Lung microvascular endothelial cell (primary cell): ENCODE measurements at places on chromosomes 4 and X. TPM values are rescaled to one million over a fixed set of nuclear protein-coding genes. Genes with fewer than 3 reads are reported as not detected.

The DMRTC1 gene
- total RNA-seq: not detected in 2 replicates

The REPS2 gene
- 2.4 and 5.2 TPM in 2 replicates for total RNA-seq

The MAGEA2B gene
- total RNA-seq: not detected in 2 replicates

The FABP2 gene
- total RNA-seq: not detected in 2 replicates

The TXK gene
- total RNA-seq: 0.20 TPM in 1 of 2 replicates, not detected in the other

The TRIML1 gene
- total RNA-seq: not detected in 2 replicates

The SRPX2 gene
- 8.1 and 8.3 TPM in 2 replicates for total RNA-seq

The MAGEA1 gene
- not detected in 2 replicates for total RNA-seq

The BGN gene
- 15.3 TPM in 2 replicates for total RNA-seq

The ARHGEF6 gene
- 5.9 and 12.7 TPM in 2 replicates for total RNA-seq

The SERPINA7 gene
- total RNA-seq: not detected in 2 replicates

The OTC gene
- 0.22 and 1.2 TPM in 2 replicates for total RNA-seq

The GPR173 gene
- total RNA-seq: 0.44 and 1.4 TPM in 2 replicates

The GLRB gene
- total RNA-seq: 9.6 and 29.4 TPM in 2 replicates

The OTOP1 gene
- not detected in 2 replicates for total RNA-seq

The PRDM8 gene
- 0.87 and 1.2 TPM in 2 replicates for total RNA-seq

The TRAM1L1 gene
- 0.65 and 0.79 TPM in 2 replicates for total RNA-seq

The PF4V1 gene
- not detected in 2 replicates for total RNA-seq

The NAP1L2 gene
- total RNA-seq: 0.65 and 2.0 TPM in 2 replicates

The USP17L27 gene
- not detected in 2 replicates for total RNA-seq

The TRIM2 gene
- total RNA-seq: 6.5 and 15.7 TPM in 2 replicates

The ARHGEF9 gene
- 6.2 and 6.5 TPM in 2 replicates for total RNA-seq

The ARHGAP36 gene
- total RNA-seq: not detected in 2 replicates

The CCSER1 gene
- under 0.01 and 0.20 TPM in 2 replicates for total RNA-seq

The RHOH gene
- total RNA-seq: 0.22 TPM in 1 of 2 replicates, not detected in the other

The CLNK gene
- total RNA-seq: not detected in 2 replicates

The DCX gene
- not detected in 2 replicates for total RNA-seq

The TET2 gene
- total RNA-seq: 5.0 and 6.3 TPM in 2 replicates

The HEPH gene
- 1.4 and 2.4 TPM in 2 replicates for total RNA-seq

The FAM156B gene
- 4.6 and 6.0 TPM in 2 replicates for total RNA-seq

The CDKL2 gene
- total RNA-seq: under 0.01 TPM in 2 replicates

The RNF113A gene
- 13.1 and 14.9 TPM in 2 replicates for total RNA-seq

The HTN3 gene
- total RNA-seq: not detected in 2 replicates

The ADH4 gene
- not detected in 2 replicates for total RNA-seq

The USP17L10 gene
- not detected in 2 replicates for total RNA-seq

The XK gene
- not detected in 2 replicates for total RNA-seq

The FOXP3 gene
- not detected in 2 replicates for total RNA-seq

The NXF3 gene
- total RNA-seq: not detected in 2 replicates
